ENCODE measurements at places on chromosomes 2 and 18.

GRCh38 chr2:162749456-162749855 lies 89.1 kb downstream of the KCNH7 start:
- no peak for DNase-seq

DNA sequence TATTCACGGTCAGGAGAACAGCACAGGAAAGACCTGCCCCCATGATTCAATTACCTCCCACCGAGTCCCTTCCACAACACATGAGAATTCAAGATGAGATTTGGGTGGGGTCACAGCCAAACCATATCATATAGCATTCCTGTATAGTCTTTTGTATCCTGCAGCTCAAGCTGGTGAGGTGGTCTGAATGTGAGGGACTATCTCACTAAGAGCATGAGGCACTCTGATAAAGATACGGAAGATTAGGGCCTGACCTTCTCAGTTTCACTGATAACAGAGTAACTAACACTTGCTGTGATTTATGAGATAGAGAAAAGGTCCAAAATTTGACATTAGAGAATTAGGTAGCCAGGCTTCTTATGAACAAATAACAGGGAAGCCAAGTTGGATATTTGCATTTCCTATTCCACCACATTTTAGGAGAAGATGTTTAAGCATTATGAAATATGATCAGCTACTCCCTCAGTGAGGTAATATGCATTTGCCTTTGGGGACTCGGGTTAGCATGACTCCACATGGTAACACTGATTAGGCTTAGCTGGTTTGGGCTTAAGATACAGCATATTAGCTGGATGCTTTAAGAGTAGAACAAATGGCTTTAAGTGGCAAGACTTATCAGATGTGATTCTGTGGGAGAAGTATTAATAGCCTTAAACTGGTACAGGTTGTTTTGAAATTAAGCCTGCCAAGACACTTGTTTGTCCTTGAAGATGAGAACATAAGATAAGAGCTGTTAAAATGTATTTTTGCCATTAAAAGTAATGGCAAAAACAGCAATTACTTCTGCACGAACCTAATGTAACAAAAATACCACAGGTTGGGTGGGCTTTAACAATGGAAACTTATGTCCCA lies 106.9 kb upstream of the MSTN start:
- DNase-seq, result no peak

DNA sequence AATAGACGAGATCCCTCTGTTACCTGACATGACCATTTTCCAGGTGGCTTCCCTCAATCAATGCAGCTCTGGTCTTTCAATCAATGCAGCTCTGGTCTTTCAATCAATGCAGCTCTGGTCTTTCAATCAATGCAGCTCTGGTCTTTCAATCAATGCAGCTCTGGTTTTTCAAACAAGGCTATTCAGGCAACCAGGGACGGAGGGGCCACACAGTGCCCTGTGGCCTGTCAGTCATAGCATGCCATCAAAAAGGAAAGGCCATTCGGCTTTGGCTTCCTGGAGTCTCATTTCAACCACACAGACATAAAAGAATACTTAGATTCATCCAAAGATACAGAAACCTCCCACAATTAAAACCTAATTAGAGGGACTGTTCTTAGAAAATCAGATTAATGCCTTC lies 13.3 kb downstream of the MPP4 start:
- DNase-seq, result no peak

DNA sequence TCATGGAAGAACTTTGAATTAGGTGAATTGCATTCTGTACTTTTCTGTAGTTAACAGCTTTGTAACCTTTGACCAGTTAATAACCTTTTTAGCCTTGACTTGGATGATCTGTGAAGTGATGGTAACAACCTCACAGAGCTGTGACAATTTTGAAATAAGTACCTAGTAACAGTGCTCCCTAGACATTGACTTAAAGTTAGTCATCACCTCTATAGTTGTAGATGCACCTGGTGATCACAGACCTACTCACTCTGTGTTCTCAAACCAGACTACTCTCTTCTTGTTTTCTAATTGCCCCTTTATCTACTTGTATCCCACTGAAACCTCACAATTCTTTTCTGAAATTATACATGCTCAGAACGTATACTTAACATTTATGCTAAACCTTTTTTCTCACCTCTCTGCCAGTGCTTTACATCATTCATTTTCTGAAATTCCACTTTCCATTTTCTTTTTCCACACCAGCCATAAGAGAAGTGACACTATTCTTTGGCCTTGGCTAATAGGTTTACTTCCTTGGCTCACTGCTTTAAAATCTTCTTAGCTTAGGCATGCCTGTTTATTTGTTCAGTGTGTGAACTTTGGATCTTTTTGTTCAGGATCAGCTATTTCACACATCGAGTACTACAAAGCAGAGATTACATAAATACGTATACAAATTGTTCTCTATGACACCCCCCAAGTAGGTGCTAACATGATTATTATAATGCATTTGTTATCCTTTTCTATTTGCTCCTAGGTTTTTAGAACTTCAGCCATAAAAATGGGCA lies 9.3 kb downstream of the YPEL5 start:
- DNase-seq, result no peak

- no peak for DNase-seq
These were observed 1.6 kb upstream of the IGFBP5 start for GRCh38 chr2:216696751-216697560.

DNA sequence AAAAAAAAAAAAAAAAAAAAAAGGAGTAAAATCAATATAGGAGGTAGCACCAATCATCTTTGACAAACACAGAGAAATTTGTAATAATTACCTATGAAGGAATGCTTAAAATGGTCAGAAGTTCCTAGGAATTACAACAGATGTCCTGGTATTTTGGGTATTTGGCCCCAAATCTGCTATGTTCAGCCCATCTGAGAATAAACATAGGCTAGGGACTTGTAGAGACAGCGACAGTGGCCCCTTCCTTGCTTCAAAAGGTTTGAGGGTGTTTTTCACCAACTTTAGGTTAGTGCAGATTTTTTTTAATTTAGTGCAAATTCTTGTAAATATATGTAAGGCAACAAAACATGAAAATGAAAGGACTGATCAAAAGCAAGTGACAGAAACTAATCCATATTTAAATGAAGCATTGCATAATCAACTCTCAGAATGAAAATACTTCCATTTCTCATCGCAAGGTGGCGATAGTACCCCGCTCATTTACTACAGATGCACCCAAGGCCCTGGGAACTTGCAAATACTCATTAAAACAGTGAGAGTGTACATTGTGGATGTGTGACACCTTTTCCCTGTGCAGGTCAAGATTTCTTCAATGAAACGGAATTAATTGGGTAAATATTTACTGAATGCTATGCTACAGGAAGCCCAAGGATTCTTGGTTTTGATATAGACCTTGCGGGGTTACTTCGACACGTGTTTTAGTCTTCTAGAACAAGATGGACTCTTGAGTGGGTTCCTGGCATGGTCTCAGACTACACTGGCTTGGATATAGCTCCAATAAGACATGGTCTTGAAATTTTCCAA lies 44.6 kb downstream of the FAM124B start:
- DNase-seq, result peak; percentile 39

DNA sequence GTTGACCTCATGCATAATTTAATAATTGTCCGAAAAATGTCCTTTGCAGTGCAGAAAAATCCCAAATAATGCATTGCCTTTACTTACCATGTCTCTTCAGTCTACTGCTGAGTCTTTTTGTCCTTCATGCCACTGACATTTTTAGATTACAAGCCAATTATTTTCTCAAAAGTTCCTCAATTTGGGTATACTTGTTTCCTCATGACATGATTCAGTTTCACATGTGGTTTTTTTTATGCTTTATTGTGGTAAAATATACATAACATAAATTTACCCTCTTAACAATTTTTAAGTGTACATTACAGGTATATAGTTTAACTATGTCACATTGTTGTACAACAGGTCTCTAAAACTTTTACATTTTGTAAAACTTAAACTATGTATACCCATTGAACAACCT lies 81.0 kb downstream of the EPC2 start:
- no peak for DNase-seq

GRCh38 chr2:75609937-75610508 lies 36.6 kb upstream of the MRPL19 start:
- no peak for DNase-seq

GRCh38 chr2:109298851-109299250 lies 169.8 kb downstream of the SH3RF3 start:
- DNase-seq, result no peak
